ENCODE measurements at places on chromosomes 2 and 18.

DNA sequence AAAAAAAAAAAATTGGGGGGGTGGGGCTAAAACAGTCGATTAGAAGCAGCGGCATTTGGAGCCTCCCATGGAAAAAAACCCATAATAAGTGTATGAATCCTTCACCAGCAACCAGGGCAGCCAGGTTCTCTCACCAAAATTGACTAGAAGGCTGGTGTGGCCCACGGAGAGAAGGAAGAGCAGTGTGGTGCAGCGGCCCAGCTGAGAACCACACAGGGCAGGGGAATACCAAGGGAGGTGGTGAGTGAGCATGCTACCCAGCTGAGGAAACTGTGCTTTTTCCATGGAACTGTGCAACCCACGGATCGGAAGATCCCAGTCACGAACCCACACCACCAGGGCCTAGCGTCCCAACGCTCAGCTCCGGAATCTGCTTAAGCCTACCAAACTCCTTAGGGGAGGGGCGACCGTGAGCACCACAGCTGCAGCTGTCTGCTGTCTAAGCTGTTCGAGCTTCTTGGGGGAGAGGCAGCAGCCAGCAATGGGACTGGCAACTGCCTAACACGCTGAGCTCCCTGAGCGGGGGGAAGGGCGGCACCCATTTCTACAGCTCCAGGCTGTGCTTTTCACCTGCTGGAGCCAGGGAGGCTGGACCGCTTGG lies 1037.2 kb upstream of the ACVR2A start:
- DNase-seq: no peak

DNA sequence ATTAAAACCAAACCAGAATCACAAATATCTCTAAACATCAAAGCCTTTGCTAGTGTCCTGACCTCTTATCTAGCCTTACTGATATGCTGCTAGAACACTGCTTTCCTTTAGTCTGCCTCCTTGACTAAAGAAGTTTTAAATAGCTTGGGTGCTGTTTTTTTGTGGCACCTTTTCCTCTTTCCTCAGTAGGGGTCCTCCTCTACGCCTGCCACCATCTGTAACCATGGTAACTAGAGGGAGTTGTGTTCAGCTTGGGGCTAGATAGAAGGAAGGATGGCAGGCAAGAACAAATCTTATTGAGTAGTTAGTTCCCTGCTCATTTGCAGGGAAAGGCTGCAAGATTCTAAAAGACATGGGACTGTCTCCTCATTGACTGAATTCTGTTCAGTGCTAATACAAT lies 86.0 kb downstream of the TAF4B start:
- DNase-seq: no peak

DNA sequence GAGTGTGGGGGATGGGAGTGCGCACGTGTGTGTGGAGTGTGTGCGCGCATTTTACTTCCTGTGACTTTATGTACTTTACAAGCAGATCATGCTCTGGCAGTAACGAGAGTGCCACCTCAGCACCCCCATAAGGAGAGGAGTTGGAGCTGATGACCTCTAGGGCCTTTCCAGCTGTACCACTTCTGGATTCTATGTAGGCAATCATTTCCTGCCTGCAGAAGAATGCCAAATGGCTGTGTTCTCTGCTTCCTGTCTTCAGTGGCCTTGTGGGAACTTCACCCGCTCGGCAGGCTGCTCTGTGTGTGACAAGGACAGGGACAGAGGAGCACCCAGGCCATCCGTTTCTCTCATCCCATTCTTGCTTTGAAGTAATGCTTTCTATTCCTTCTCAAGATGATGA lies 22.8 kb upstream of the ZNF385B start:
- no peak for DNase-seq

- no peak for DNase-seq
Observed at GRCh38 chr2:207632575-207633493, 7.6 kb upstream of the METTL21A start.

- DNase-seq: no peak
Observed at GRCh38 chr2:109655287-109655686, 41.1 kb downstream of the SOWAHC start.

- DNase-seq: no peak
Observed at GRCh38 chr2:149724091-149724490, 136.5 kb upstream of the MMADHC start.

DNA sequence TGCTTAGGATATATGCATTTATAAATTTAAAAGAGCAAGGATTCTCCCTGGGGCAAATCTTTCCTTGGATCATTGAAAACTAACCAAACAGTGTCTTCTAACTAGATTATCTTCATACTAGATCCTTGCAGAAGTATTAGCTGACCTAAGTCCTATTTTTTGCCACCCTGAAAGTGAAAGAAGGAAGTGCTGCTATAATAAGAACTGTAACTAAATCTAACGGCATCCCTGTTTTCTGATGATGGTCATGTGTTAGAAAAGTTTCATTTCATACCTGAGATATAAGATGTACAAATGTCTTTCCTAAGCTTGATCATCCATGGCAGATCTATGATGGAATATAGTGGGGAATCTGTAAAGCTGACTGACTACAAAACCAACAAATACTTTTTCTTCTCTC lies 102.7 kb downstream of the MAP2 start:
- DNase-seq: no peak

DNA sequence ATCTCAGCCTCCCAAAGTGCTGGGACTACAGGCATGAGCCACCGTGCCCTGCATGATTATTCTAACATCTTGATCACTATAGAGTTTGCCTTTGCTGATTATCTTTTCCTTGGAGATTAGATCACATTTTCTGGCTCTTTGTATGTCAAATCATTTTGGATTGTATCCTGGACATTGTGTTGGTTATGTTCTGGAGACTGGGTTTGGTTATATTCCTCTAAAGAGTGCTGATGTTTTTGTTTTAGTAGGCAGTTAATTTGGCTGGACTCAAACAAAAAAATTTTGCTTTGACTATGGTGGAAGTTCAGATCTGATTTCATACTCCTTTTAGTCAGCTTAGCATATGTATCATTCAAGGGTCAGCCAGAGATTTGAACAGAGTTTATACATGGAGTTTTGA lies 26.4 kb downstream of the ETAA1 start:
- no peak for DNase-seq

DNA sequence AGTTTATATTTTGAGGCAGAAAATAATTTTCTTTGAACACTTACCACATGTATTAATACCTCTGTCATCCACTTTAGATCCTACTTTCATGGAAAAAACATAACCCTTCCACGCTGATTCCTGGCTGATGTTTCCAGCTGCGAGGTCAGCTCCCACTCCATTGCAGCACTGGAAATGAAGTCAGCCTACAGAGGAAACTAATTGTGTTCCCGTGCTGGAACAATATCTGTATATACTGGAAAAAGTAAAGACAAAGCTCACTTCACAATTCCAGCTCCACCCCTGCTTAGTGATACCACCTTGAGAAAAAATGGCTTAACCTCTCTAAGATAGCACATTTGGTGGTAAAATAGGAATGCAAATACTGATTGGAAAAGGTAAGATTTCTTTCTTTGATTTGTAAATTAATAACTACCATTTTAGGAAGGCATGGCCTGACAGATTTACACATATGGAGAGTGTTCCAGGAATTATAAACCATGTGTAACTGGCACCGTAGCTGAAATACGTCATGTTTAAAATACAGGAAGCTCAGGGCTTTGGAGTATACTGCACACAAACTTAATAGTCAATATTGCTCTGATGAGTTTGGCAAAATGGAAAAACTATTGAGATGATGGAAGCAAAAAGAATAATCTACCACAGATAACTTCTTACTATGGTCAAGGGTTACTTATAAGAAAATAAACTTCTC lies 90.0 kb downstream of the TRIB2 start:
- no peak for DNase-seq

DNA sequence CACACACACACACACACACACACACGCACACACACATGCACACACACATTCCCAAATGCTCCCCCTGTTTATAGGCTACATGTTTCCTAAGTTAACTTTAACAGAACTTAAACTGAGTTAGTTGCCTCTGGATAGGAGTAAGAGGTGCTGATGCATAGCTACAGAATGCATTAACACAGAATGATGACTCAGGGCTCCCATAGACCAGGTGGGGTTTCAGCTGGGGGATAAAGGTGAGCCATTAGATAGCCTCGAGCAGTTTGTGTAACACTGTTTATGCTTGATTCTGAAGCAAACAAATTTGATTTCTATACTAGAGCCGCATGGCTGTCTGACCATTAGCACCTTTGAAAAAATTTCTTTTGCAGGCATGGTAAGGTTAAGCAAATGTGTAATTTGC lies 741.0 kb downstream of the PLCL1 start:
- DNase-seq: no peak

GRCh38 chr18:58580623-58581022 lies 48.3 kb downstream of the ALPK2 start:
- no peak for DNase-seq

GRCh38 chr2:181805228-181806038 lies 86.1 kb upstream of the ITPRID2 start:
- DNase-seq: no peak
